ENCODE measurements at places on chromosomes 3 and 15. TPM values are rescaled to one million over a fixed set of nuclear protein-coding genes. Genes with fewer than 3 reads are reported as not detected.

EXD1 gene
- 0.63 TPM for total RNA-seq

C2CD4A gene
- total RNA-seq: not detected

LNP1 gene
- total RNA-seq: 10.0 TPM

YEATS2 gene
- 133 TPM for total RNA-seq

NR2E3 gene
- total RNA-seq: not detected

MRPL47 gene
- total RNA-seq: 24.7 TPM

RLBP1 gene
- total RNA-seq: 2.2 TPM

GMNC gene
- 0.63 TPM for total RNA-seq

CRTAP gene
- 12.5 TPM for total RNA-seq

PIGBOS1 gene
- 9.7 TPM for total RNA-seq

OPA1 gene
- 160 TPM for total RNA-seq

CPNE9 gene
- total RNA-seq: 0.31 TPM

SEC61A1 gene
- 83.6 TPM for total RNA-seq

TNFAIP8L3 gene
- total RNA-seq: 0.94 TPM

LRRIQ4 gene
- 0.63 TPM for total RNA-seq

WDR49 gene
- total RNA-seq: 8.8 TPM

PLA2G4D gene
- not detected for total RNA-seq

FAM81A gene
- total RNA-seq: 58.2 TPM

C15orf62 gene
- total RNA-seq: 0.31 TPM

MYZAP gene
- 0.63 TPM for total RNA-seq

SEMA3G gene
- total RNA-seq: 2.8 TPM

CNTN3 gene
- total RNA-seq: 37.9 TPM

RAB27A gene
- 7.5 TPM for total RNA-seq

IQCF5 gene
- not detected for total RNA-seq

DAZL gene
- not detected for total RNA-seq

MINDY2 gene
- 35.4 TPM for total RNA-seq

TMEM158 gene
- 21.3 TPM for total RNA-seq

APBA2 gene
- total RNA-seq: 152 TPM

IGF2BP2 gene
- total RNA-seq: 62.6 TPM

Data from parietal lobe (tissue), 2 donors.